Femur (tissue), 1 donor: ENCODE measurements at places on chromosomes 13 and 19.
A peak's percentile ranks its signal among the peaks of the same experiment; 100 is the strongest.

DNA sequence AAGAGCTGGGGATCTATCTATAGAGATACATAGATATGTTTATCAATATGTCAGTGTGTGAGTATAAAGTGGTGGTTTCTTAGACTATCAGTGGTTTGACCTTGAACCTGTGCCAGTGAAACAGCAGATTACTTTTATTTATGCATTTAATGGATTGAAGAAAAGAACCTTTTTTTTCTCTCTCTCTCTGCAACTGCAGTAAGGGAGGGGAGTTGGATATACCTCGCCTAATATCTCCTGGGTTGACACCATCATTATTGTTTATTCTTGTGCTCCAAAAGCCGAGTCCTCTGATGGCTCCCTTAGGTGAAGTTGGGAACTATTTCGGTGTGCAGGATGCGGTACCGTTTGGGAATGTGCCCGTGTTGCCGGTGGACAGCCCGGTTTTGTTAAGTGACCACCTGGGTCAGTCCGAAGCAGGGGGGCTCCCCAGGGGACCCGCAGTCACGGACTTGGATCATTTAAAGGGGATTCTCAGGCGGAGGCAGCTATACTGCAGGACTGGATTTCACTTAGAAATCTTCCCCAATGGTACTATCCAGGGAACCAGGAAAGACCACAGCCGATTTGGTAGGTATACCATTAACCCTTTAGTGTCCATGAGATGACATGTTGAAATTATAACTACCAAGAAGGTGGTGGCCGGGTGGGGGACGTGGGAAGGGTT is 880 bp downstream of the FGF9 start:
- DNase-seq = no peak

DNA sequence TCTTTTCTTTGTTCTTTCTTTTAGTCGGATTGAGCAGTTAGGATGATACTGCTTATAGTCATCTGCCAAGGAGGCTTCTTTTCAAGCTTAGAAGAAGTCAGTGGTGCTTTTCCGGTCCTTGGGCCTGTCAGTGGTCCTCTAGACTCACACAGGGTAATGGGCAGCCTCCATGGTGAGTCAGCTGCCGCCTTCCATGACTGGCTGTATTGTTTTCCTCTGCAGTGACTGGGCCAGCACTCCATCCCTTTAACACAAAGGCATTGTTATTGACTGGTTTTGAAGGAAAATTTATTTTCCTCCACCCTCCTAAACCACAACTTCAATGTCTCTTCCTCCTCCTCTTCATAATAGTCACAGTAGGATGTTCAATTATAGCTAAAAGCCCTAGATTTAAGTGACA is 47.1 kb upstream of the CNMD start:
- no peak for DNase-seq

GRCh38 chr19:8449830-8450229 is 5.1 kb downstream of the HNRNPM start:
- no peak for DNase-seq

DNA sequence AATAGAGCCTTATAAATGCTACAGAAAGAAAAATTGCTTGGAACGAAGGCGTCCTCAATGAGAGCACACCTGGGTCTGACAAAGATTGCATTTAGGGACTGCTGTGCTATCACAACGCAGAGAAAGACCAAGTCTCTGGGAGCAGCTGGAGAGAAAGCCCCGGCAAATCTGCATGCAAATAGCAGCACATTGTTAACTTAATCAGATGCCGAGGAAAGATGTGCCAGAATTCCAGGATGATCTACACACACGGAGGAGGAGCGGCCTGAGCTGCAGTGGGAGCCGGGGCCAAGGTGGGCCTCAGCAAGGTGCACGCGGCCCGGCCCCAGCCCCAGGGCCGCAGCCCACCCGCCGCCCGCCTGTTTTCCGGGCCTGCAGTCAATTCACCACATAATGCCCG is 1.4 kb downstream of the ZNF536 start:
- no peak for DNase-seq

DNA sequence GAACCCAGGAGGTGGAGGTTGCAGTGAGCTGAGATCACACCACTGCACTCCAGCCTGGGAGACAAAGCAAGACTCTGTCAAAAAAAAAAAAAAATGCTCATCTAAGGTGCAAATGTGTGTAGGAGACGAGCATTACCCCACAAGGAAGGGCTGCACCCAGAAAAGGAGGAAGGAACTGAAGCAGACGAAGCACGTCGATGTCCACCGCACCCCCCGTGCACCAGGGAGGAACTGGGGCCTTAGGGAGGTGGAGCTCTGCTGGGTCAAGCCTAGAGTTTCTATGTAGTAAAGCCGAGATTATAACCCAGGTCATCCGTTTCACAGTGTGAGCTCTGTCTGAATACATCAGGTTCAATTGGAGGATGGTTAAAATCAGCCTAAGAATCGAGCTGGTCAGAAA is 1.1 kb downstream of the VSTM1 start:
- DNase-seq = peak; percentile 42

GRCh38 chr19:13154241-13154778 is 4.1 kb downstream of the IER2 start:
- peak; percentile 92 for DNase-seq

- DNase-seq = no peak
Measured at GRCh38 chr13:69956839-69957238, 150.8 kb upstream of the ATXN8OS start.

- DNase-seq = peak; percentile 37
Measured at GRCh38 chr19:5309438-5310204, 31.0 kb downstream of the PTPRS start.

DNA sequence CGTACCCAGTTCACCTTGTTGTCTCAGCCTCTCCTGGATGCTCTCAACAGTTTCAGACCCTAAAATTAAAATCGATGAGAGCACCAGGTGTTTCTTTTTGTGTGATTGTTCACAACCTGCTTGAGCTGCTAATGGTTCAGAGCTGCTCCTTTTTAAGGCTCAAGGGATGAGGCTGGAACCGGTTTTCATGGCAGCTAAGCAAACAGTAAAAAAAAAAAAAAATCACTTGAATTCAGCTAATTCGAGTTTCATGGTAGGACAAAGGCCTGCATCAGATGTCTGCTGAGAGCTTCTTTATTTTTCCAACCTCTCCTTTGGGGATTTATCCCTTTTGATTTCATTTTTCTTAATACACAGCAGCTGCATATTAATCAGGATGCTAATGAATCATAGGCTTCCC is 6.5 kb downstream of the SYCE2 start:
- DNase-seq = no peak

GRCh38 chr19:8473648-8474476 is 28.6 kb downstream of the PRAM1 start:
- DNase-seq = no peak

- DNase-seq = no peak
Measured at GRCh38 chr13:51478418-51479198, 25.8 kb upstream of the INTS6 start.

GRCh38 chr19:13024951-13025697 is 29.8 kb downstream of the NFIX start:
- DNase-seq = no peak

DNA sequence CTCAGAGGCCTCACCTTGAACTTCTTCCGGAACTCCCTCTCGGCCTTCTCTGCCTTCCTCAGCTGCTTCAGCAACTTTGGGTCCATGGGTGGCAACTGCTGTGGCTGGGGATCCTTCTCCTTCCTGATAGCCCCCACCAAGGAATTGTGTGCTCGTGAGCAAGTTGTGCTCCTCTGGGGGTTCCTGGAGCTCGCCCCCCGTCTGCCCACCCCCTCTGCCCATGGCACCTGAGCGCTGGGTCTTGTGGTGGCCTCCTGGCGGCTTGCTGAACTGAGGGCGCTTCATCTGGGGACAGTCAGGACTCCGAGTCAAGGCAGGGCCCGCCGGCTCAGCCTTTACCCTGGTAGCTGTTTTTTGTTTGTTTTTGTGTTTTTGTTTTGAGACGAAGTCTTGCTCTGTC is 11.6 kb downstream of the PRAM1 start:
- no peak for DNase-seq

DNA sequence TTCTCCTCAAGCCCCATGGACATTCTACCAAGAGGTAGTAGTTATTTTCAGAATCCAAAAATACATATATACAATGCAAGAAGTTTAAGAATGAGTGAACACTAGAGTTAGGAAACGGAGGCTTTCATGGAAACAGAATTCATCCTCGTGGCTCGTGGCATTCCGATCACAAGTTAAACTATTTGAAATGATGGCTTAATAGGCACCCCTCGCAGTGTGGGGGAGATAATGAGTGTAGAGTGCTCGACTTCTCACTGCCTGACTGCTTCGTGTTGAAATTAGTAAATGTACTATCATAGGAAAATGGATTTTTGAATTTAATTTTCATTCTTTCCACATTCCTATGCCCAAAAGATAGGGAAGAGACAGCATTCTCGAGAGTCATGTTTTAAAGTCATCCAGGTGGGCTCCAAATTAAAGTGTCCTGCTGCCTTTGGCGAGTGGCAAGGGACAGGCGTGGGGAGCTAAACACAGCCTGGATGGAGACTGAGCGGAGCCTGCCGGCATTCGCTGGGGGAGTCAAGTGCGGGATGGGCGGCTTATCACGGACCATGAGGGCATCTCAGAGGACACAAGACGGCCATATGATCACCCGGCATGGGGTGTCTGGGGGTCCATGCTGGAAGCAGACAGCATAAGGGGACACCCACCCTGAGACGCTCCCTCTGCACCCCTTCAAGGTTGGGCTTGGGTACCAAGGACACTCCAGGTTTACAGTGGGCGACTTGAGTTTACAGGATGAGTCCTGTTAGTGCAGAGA is 165.2 kb downstream of the TEX29 start:
- DNase-seq = no peak

DNA sequence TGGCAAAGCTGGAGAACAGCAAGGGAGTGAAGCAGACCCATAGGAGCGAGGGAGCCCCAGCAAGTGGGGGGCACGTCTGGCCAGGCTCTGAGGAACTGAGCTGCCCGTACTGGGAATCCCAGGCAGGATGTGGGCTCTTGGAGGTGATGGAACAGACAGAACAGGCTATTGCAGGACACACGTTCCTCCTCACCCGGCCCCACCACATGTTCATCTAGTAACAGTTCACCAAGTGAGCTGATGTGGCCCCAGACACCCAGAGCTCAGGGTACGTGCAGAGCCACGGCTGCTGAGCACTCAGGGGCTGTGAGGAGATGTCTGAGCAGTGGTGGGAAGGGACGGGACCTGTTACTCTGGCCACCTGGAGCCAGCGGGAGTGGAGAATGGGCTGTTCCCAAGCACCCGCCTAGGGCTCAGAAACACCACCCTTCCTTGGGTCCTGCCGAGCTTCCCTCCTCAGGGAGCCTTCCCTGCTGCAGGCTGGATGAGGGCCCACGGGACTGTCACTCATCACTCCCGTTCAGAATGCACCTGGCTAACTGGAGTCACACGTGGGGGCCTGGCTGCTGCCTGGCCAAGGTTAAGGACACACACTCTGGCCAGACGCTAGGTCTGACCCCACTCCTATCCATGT is 18.4 kb downstream of the ELL start:
- no peak for DNase-seq

GRCh38 chr13:68551701-68552522 is 1321.8 kb upstream of the PCDH9 start:
- DNase-seq = no peak

- no peak for DNase-seq
Measured at GRCh38 chr13:99992949-99993351, 11.4 kb downstream of the ZIC2 start.

DNA sequence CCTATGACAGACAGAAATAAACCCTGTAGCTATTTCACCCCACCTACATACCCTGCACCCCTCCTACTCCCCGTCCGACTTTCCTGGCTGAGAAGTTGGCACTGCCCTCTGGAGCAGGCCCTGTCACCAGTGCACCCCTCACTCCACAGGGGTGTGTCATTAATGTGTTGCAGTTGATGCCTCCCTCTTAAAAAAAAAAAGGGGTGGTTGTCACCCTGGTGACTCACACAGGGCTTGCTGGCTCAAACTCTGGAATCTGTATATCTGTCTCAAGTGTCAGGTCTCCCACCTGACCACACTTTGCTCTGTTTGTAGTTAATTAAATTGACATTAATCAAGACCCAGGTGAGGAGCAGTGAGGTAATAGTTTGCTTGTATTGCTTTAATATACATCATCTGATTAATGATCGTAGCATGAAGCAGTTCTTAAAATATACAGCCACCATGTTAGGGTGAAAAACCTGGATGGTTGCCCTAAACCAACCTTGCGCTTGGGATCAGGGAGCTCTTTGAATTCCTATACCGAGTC is 2.0 kb upstream of the GATAD2A start:
- DNase-seq = no peak

DNA sequence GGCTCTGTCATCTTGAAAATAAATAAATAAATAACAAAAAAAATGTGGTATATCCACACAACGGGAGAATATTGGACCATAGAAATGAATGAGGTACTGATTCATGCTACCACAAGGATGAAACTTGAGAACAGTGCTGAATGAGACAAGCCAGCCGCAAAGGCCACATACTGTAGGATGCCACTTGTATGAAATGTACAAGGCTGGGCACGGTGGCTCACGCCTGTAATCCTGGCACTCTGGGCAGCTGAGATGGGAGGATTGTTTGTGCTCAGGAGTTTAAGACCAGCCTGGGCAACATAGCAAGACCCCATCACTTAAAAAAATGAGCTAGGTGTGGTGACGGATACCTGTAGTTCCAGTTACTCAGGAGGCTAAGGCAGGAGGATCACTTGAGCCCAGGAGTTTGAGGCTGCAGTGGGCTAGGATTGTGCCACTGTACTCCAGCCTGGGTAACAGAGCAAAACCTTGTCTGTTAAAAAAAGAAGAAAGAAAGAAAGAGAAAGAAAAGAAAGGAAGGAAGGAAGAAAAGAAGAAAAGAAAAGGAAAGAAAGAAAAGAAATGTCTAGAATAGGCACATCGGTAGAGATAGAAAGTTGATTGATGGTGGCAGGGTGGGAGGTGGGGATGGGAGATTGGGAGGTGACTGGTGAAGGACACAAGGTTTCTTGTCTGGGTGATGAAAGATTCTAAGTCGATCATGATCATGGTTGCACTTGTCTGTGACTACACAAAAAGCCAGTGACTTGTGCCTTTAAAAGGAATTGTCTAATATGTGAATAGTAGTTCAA is 20.3 kb downstream of the HPN start:
- no peak for DNase-seq
